Activated CD8-positive, alpha-beta T cell treated with anti-CD3 and anti-CD28 coated beads, Interleukin-2, amount 10 ng/mL, durations not matched to agents 7 days and 5 days (primary cell): ENCODE measurements at places on chromosomes 13 and 19. TPM values are rescaled to one million over a fixed set of nuclear protein-coding genes. Genes with fewer than 3 reads are reported as not detected.

GRCh38 chr13:110261166-110262081 lies 45.5 kb downstream of the COL4A1 start:
- no peak overlapping the region for H3K27ac ChIP-seq
- DNase-seq: no peak
- no peaks in the 10 kb centered on the region for H3K36me3 ChIP-seq
- peaks cover 21% of the 10 kb centered on the region for H3K27me3 ChIP-seq

DNA sequence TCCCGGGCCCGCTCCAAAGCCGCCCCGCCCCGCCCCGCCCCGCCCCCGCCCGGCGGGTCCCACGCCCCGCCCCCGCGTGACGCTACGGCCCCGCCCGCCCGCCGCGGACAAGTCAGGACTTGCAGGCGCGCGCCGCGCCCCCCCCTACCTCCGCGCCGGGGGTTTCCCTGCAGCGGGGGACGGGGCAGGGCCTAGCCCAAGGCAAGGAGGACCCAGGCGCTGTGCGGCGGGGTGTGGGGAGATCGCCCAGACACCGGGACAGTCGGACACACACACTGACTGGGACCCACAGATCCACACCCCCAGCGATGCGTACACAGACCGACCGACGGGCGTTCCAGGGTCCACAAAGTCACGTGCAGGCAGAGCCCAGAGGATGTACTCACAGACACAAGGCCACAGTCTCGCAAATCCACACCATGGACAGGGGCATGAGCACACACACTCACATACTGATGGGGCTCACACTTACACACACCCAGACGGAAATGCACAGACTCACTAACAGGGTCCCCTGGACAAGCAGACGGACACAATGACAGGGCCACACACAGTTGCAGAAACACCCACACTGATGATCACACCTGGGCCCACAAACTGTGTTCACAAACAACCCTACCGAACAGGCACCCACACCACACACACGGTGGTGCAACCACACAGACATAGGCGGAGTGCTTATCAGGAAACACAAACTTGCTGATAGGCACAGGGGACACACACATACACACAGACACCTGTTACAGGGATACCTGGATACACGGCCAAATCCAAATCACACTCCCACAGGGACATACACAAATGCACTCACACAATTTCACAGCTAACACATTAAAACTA lies 436 bp upstream of the BBC3 start:
- peaks cover 3% of the 10 kb centered on the region for H3K27me3 ChIP-seq
- DNase-seq: peak; percentile 92
- peak overlapping the region; percentile 87 for H3K27ac ChIP-seq
- H3K4me3 ChIP-seq: peak overlapping the region; percentile 72

DNA sequence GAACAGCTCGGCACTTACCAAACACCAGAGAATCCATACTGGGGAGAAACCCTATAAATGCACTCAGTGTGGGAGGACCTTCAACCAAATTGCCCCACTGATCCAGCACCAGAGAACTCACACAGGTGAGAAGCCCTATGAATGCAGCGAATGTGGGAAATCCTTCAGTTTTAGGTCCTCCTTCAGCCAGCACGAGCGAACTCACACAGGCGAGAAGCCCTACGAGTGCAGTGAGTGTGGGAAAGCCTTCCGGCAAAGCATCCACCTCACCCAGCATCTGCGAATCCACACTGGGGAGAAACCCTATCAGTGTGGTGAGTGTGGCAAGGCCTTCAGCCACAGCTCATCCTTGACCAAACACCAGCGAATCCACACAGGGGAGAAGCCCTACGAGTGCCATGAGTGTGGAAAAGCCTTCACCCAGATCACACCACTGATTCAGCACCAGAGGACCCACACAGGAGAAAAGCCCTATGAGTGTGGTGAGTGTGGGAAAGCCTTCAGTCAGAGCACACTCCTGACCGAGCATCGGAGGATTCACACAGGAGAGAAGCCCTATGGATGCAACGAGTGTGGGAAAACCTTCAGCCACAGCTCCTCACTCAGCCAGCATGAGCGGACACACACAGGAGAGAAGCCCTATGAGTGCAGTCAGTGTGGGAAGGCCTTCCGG lies 8.3 kb downstream of the ZNF135 start:
- no peak overlapping the region for H3K4me3 ChIP-seq
- no peak for DNase-seq
- H3K27me3 ChIP-seq: no peaks in the 10 kb centered on the region
- H3K27ac ChIP-seq: no peak overlapping the region

GRCh38 chr19:42132851-42133528 lies 744 bp upstream of the POU2F2 start:
- H3K4me3 ChIP-seq: peak overlapping the region; percentile 86
- H3K27me3 ChIP-seq: no peaks in the 10 kb centered on the region
- peak; percentile 82 for DNase-seq

DNA sequence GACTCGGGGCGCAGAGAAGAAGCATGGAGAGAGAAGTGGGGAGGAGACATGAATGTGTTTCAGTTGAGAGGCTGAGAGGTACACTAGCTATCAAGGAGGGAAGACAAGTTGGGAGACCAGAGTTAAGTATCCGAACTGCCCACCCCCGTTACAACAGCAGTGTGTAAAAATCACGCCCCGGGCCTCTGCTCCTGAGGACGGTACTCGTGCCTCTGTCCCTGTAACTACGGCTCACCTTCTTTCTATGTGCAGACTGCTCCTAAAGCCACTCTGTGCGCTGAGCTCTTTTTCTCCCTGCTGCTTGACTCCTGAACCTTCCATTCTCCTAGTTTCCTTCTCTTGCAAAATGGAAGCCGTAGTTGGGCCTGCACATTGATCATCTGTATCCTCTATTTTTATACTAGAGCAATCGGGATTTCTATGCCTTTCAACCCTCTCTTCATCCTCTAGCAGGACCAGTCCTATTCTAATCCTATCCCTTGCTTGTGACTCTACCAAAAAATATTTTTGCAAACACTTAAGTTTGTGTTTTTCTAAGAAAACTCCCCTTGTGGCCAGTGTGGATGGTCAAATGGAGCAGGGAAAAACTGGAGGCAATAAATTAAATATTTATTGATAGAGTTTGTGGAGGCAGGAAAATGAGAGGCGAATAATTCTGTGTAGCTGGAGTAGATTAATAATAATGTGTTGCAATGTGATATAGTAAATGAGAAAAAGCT lies 569 bp downstream of the POLR1D start:
- H3K36me3 ChIP-seq: peaks cover 44% of the 10 kb centered on the region
- H3K4me1 ChIP-seq: peaks cover 60% of the 10 kb centered on the region
- no peaks in the 10 kb centered on the region for H3K27me3 ChIP-seq
- H3K27ac ChIP-seq: peak overlapping the region; percentile 93

DNA sequence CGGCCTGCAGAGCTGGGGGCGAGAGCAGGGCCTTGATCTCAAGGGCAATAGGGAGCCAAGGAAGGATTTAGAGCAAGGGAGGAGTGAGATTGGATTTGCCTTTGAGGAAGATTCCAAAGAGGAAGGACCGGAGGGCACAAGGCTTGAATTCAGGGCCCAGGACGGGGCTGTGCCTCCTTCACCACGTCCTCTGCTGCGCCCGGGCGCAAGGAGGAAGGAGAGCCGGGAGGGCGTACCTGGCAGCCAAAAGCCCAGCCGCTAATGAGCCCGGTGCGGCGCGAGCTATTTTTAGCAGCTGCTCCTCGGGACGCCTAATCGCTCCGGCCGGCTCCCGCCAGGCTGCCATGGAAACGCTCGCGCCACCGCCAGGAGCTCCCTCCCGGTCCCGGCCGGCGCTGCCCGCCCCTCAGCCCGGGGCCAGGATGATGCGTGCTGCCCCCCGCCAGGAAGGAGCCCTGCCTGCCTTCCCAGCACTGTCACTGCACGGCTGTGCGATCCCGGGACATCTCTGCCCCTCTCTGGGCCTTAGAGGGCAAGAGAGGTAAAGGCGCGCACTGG lies 31.3 kb downstream of the TINCR start:
- no peak overlapping the region for H3K27ac ChIP-seq
- H3K27me3 ChIP-seq: peaks cover 7% of the 10 kb centered on the region
- H3K4me3 ChIP-seq: no peak overlapping the region
- H3K36me3 ChIP-seq: peaks cover 9% of the 10 kb centered on the region
- no peaks in the 10 kb centered on the region for H3K4me1 ChIP-seq

DNA sequence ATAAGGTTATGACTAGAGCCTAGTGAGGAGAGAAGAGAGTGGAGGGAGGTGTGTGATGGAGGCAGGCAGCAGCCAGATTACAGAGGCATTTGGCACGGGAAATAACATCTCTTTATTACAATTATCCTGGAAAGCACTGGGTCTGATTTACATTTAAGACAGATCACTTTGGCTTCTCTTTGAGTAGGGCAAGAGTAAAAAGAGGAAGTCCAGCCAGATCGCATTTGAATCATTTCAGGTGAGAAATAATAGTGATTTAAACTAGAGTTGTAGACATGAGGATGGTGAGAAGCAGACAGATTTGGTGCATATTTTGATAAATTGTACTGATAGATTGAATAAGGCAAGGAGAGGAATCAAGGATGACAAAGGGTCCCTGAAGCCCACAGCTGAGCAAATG lies 9.6 kb upstream of the SACS start:
- no peak overlapping the region for H3K27ac ChIP-seq
- H3K27me3 ChIP-seq: no peaks in the 10 kb centered on the region
- no peaks in the 10 kb centered on the region for H3K4me1 ChIP-seq
- no peak overlapping the region for H3K4me3 ChIP-seq
- H3K36me3 ChIP-seq: no peaks in the 10 kb centered on the region

- peaks cover 9% of the 10 kb centered on the region for H3K4me1 ChIP-seq
- H3K36me3 ChIP-seq: no peaks in the 10 kb centered on the region
- no peak overlapping the region for H3K4me3 ChIP-seq
- H3K27ac ChIP-seq: no peak overlapping the region
- H3K27me3 ChIP-seq: no peaks in the 10 kb centered on the region
Measured at GRCh38 chr19:3387645-3388589, 21.5 kb downstream of the NFIC start.

- H3K36me3 ChIP-seq: peaks cover 12% of the 10 kb centered on the region
- no peak overlapping the region for H3K4me3 ChIP-seq
- no peak for DNase-seq
- H3K27me3 ChIP-seq: no peaks in the 10 kb centered on the region
Measured at GRCh38 chr19:1917146-1917545, 11.9 kb downstream of the ADAT3 start.

DNA sequence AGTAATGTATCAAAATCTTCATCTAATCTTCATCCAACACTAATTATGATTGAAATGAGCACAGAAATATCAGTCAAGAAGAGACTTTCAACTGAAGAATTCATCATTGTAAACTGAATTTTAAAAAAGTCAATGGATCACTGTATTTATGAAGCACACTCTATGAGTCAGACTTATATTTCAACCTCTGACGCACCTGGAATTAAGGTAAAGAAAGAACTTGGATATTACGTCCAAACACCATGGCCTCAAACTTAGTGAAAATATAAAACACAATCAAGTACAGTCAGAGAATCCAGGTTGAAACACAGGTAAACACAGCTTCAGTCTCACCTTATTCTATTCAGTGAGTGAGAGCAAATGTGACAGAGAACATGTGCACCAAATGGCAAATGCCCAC lies 39.5 kb downstream of the MIPEP start:
- H3K4me3 ChIP-seq: no peak overlapping the region
- no peaks in the 10 kb centered on the region for H3K36me3 ChIP-seq
- no peaks in the 10 kb centered on the region for H3K27me3 ChIP-seq
- no peak for DNase-seq
- peaks cover 4% of the 10 kb centered on the region for H3K4me1 ChIP-seq
- no peak overlapping the region for H3K27ac ChIP-seq

- no peak overlapping the region for H3K27ac ChIP-seq
- H3K4me1 ChIP-seq: peaks cover 8% of the 10 kb centered on the region
- H3K4me3 ChIP-seq: no peak overlapping the region
- H3K27me3 ChIP-seq: peaks cover 3% of the 10 kb centered on the region
- peaks cover 8% of the 10 kb centered on the region for H3K36me3 ChIP-seq
Measured at GRCh38 chr19:51407511-51408131, 9.8 kb downstream of the SIGLEC10 start.

DNA sequence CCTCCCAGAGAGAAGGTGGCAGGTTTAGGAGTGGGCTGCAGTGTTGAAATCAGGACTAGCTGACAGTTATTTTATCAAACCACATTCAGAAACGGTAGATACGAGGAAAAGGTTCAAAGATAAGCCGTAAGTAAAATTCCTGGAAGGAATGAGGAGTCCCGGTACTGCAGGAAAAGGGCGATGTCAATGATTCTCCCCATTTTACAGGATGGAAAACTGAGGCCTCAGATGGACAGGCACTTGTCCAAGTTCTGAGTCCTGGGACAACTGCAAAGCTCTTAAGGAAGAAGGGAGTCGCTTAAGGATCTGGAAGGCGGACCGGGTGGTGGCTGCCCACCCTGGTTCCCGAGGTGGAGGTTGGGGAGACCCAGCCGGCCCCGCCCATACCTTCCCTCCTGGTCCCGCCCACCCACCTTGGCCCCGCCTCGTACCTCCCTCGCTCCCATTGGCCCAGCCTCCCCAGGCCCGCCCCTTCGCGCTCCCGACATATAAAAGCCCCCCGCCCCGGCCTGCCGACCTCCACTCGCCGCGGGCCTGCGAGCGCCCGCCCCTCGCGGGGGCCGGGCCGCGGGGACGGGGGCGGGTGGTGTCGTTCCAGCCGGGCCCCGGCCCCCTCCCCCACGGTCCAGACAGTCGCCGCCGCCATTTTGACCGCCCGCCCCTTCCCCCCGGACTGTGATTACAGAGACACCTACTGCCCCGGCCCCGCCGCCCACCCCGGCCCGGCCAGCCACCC lies 603 bp downstream of the RFX1 start:
- peaks cover 50% of the 10 kb centered on the region for H3K4me1 ChIP-seq
- no peaks in the 10 kb centered on the region for H3K27me3 ChIP-seq
- peak overlapping the region; percentile 88 for H3K4me3 ChIP-seq

- H3K27me3 ChIP-seq: peaks cover 25% of the 10 kb centered on the region
- H3K4me3 ChIP-seq: no peak overlapping the region
- DNase-seq: no peak
- no peaks in the 10 kb centered on the region for H3K4me1 ChIP-seq
Measured at GRCh38 chr13:26742691-26743358, 17.8 kb downstream of the GPR12 start.

Gene RNF225
- 0.99 TPM for total RNA-seq

Gene CCDC159
- 13.6 TPM for total RNA-seq

Gene DIRAS1
- total RNA-seq: not detected

Gene TCF3
- total RNA-seq: 130 TPM

Gene KLK2
- total RNA-seq: not detected

Gene GIPC3
- total RNA-seq: 0.31 TPM

Gene KLF2
- 96.0 TPM for total RNA-seq

Gene A1BG
- 17.5 TPM for total RNA-seq

Gene KLK3
- total RNA-seq: not detected

Gene SPRYD7
- total RNA-seq: 3.4 TPM

Gene SIGLEC5
- total RNA-seq: not detected
